ENCODE measurements at places on chromosomes 1 and 21.

GRCh38 chr1:55010194-55010886 is 11.6 kb downstream of the BSND start:
- DNase-seq = no peak

GRCh38 chr1:151494741-151495281 is 16.4 kb upstream of the CGN start:
- no peak for DNase-seq

DNA sequence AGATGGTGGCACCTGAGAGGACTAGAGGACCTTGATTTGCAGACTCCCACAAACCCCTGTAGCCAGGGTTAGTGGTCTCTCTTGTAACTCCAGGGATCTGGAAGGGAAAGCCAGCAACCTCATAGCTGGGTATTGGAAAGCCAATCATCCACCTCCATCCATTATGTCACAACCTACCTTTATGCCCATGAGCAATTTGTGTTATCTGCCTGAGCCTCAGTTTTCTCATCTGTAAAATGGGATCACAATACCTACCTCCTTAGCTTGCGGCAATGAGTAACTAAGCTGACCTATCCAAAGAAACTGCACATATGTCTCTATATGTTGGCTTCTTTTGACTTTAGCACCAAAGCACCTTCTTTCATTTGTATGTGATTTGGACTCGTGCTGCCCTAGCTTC is 14.5 kb downstream of the DLGAP3 start:
- no peak for DNase-seq

DNA sequence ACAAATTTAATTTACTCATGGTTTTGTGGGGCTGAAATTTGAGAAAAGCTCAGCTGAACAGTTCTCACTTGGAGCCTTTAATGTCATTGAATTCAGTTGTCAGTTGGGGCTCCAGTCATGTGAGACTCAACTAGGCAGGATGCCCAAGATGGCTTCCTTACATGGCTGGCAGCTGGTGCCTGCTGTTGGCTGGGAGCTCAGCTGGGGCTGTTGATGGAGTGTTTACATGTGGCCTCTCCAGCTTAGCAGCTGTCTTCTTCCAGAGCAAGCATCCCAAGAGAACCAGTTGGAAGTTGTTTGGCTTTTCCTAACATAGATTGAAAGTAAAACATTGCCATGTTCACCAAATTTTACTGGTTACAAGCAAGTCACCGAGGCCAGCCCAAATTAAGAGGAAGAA is 81.8 kb upstream of the KCNA3 start:
- no peak for DNase-seq

DNA sequence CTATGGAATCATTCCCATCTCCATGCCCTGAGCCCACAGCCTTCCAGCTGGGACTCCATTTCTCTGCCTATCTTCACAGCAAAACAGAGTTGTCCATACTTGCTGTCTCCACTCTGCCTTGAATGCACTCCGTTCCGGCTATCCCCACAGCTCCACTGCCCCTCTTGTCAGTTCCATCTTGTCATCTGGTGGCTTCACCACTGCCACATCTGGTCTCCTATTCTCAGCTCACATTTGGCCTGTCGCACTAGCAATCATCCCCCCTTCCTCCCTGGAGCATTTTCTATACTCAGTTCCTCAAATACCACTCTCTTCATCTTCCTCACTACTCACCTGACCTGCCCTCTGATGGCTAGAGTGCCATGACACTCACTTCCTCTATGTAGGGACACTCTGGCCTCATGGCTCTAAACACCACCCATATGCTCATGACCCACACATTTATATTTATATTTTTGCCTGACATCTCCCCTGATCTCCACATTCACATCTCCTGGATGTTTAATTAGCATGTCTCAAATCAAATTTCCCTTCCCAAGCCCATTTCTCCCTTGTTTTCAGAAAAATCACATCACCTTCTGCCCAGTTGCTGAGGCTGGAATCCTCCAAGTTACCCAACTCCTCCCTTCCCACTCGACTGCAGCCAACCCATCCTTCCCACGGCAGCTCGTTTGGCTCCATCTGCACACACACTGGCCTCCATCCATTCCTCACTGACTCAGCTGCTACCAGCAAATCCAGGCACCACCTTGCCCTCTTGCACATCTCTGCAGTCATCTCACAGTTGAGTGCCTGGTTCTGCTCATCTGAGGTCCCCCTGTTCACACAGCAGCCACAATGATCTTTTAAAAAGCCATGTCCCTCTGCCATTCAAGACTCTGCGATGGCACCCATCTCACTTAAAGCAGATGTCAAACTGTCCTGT is 6.1 kb downstream of the ZNF692 start:
- no peak for DNase-seq

GRCh38 chr1:17207966-17208418 is 3.1 kb downstream of the PADI1 start:
- no peak for DNase-seq

All from right kidney (tissue), 9 donors.